ENCODE measurements at places on chromosomes 12 and 14.

DNA sequence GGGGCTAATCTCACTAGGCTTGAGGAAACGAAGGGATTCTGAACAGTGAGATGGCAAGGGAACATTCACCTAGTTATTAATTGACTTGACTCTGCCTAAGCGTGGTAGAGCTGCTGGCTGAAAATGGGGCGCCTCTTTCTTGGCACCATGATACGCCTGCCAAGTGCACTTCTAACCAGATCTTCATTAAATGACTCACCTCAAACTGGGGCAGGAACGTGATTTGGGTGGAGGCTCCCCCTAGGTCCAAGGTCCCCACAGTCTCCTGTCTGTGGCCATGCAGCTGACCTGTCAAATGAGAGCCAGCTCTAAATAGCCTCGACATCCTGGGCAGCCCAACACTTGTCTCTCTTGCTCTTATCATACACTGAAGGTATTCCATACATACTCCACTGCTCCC lies 26.0 kb downstream of the COQ6 start:
- no peak for DNase-seq

GRCh38 chr12:54407183-54407905 lies 11.7 kb downstream of the ITGA5 start:
- DNase-seq = no peak

DNA sequence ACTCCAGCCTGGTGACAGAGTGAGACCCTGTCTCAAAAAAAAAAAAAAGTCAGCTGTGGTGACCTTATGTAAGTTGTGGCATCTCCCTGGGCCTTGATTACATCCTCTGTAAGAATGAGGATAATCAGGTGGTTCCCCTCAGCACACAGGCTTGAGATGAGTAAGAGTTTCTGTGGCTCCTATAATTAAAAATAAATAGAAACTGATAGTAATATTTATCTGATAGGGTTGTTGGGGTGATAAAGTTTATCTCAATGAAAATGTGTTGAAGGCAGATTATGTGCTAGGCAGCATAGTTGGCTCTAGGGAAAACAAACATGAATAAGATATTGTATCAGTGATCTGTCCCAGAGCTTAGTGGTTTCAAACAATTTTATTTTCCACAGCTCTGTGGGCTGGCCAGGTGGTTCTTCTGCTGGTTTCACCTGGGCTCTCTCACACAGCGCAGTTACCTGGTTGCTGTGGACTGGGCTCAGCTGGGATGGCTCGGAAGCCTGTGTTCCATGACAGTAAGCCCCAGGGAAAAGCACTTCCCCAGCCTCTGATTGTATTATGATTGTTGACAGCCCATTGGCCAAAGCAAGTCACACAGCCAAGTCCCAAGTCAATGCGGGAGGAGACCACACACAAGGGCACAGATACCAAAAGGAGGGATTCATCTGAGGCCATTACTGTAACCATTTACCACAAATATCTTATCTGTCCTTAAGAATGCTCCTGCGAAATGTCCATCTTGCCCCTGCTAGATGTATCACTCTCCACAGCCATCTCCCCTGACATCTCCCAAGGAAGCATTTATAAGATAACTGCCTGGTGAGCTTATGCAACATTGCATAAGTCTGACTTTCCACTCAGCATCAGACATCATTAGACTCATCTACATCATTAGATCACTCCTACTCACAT lies 151.7 kb downstream of the NUAK1 start:
- DNase-seq = peak; percentile 99

DNA sequence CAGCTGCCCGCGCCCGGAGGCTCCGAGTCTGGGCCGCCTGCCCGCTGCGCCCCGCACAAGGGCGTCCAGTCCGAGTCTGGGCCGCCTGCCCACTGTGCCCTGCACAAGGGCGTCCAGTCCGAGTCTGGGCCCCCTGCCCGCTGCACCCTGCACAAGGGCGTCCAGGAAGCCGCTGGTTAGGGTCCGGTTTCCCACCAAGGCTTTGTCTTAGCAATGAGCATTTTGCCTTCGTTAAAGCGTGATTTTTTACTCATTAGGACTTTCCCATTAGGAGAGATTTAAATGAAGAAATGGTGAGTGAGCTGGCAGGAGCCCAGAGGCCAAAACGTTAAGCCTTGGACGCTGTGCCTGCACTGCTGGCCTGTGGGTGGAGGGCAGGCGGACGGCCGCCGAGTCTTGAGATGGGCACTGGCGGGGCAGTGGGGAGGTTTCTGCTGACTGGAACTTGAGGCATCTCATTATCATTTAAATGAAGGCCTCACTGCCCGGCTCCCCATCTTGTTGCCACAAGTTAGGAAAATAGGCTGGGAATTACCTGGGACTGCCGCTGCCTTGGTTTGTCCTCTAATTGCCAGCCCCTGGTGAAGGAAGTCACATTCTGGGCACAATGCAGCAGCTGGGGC lies 36.0 kb downstream of the FBRSL1 start:
- DNase-seq = no peak

- DNase-seq = no peak
Observed at GRCh38 chr12:45582536-45582935, 147.0 kb upstream of the ARID2 start.

- DNase-seq = peak; percentile 75
Observed at GRCh38 chr12:65778258-65779090, 45.8 kb upstream of the HMGA2 start.

DNA sequence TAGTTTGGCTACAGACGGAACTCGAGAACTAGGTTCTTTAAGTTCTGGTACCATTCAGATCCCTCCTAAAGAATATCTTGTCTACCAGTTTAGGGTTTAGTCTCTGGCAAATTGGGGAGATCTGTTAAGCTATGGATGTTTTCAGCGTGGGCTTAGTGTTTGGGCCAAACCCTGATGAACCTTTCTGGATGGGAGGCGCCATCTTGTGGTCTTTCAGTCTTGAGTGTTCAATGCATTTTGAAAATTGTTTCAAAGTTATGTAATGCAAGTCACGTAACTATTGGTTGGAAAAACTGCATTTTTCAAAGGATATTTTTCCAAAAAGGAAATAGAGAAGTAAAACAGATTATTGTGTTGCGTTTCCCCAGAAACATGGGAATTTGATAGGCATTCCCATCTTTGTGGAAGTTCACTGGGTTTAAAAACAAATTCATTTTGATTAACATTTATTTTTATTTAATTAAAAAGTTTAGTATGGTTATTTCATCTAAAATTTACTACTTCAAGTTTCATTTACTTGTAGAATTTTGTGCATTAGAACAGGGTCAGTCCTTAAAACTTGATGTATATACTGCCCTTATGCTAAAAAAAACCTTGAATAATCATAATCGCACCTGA lies 169.0 kb downstream of the PRIMA1 start:
- DNase-seq = peak; percentile 45

DNA sequence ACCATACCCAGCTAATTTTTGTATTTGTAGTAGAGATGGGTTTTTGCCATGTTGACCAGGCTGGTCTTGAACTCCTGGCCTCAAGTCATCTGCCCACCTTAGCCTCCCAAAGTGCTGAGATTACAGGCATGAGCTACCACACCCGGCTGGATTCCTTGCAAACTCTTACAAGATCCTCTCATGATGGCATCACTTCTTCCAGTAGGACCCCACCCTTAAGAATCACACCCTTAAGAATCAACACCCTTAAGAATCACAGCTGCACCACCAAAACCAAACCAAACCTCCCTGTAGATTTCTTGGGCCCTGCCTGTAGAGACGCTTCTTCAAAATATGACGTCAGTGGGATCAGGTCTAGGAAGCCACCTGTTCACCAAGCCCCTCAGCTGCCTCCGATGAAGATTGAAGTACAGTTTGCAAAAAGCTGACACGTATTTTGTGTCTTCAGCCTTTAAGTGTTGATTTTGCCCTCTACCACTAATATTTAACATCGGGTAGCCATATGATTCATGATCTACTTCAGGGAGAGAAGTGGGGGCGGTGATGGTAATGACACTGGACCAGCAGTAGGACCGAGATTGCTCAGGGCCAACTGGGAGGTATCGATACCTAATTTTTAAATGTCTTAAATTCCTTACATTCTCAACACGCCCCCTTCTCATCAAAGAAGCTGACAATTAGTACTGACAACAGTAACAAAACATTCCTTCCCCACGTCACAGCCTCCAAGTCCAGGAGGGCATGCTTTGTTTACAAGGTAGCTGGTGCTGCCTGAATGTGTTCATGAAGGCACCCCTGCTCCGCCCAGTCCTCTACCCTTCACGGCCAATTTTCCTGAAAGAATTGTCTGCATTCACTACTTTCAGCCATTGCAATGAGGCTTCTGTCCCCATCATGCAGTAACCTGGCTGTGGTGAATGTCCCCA lies 57.2 kb downstream of the ESRRB start:
- no peak for DNase-seq

DNA sequence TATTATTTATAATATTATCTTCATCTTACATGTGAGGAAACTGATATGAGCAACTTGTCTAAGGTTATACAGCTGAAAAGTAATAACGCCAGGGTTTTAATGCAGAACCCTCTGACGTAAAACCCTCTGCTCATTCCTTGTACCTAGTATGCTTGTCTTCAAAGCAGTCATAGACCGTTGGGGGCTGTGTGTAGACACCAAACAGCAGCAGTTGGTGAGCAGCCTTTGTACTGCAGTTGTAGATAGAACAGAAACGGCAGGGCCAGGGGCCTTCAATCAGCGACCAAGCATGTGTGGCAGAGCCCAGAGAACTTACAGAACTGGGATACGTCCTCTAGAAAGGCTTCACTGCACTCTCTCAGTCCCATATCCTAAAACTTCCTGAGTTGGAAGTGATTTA lies 28.1 kb downstream of the EVL start:
- DNase-seq = no peak

DNA sequence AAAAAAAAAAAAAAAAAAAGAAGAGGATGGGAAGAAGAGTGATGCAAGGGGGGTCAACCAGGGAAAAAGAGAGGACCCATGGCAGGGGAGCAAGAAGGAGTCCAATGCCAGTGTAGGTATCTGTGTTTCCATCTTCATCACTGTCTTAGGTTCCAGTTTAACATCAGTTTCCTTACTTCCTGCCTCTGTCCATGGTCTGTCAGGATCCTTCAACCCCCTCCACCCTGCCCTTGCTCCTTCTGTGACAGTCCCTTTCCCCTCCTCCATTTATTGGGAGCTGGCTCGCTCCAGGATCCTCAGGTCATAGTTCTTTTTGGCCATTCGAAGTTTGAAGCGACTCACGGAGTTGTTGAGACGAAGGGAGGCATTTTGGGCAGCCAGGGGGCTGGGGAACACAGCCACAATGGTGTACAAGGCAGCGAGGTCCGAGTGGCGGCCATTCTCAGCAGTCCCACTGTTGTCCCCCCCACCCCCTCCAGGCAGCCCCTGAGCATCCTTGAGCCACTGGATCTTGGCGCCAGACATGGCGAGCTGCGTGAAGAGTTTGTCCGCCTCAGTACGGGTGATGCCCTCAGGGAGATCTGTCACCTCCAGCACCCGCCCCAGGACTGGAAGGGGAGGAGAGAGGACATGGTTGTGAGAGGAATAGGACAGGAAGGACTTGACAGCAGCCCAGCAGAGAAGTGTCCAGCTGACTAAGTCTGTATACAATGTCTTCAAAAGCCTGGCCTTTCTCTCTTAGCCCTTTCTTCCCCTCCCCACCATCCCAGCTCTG lies 3.7 kb upstream of the STAC3 start:
- DNase-seq = no peak

- no peak for DNase-seq
Observed at GRCh38 chr12:104247698-104248097, 32.1 kb downstream of the TXNRD1 start.

GRCh38 chr14:50550294-50550693 lies 9.7 kb upstream of the ATL1 start:
- no peak for DNase-seq

- no peak for DNase-seq
Observed at GRCh38 chr12:124866883-124867400, 3.3 kb upstream of the SCARB1 start.

- DNase-seq = no peak
Observed at GRCh38 chr12:86496595-86496994, 240.4 kb upstream of the MGAT4C start.

DNA sequence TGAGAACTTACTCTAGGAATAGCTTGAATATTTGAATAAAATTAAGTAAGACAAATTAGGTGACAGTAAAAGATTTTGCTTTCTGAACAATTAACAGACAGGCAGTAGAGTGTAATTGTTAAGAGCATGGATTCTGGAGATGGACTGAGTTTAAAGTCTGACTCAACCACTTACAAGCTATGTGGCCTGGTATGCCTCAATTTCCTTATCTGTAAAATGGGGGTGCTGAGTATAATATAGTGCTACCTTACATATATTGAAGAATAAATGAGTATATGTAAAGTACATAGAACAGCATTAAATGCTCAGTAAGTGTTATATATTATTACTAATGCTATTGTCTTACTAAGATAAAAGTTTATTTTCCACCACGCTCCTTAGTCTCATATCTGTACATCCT lies 7.1 kb downstream of the MIA2 start:
- no peak for DNase-seq

GRCh38 chr14:95307402-95308041 lies 12.2 kb downstream of the CLMN start:
- no peak for DNase-seq

DNA sequence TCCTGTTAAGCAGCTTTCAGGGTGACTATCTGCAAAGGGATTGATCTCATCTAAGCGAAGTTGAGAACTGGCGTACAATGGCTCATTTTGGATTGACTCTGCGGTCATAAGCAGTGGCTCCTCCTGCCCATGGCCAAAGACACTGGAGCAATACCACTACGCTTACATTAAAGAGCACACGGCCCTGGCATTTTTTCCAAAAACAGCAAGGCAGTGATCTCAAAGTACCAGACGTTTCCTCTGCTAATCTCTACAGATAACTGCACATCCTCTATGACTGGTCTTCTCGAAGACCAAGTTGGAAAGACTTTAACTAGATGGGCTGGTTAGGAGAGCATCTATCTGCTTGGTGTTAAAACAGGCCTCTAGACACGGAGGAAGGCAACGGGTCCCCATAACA lies 2.7 kb downstream of the PITPNM2 start:
- no peak for DNase-seq

GRCh38 chr12:67909091-67909531 lies 80.1 kb upstream of the IFNG-AS1 start:
- peak; percentile 98 for DNase-seq

DNA sequence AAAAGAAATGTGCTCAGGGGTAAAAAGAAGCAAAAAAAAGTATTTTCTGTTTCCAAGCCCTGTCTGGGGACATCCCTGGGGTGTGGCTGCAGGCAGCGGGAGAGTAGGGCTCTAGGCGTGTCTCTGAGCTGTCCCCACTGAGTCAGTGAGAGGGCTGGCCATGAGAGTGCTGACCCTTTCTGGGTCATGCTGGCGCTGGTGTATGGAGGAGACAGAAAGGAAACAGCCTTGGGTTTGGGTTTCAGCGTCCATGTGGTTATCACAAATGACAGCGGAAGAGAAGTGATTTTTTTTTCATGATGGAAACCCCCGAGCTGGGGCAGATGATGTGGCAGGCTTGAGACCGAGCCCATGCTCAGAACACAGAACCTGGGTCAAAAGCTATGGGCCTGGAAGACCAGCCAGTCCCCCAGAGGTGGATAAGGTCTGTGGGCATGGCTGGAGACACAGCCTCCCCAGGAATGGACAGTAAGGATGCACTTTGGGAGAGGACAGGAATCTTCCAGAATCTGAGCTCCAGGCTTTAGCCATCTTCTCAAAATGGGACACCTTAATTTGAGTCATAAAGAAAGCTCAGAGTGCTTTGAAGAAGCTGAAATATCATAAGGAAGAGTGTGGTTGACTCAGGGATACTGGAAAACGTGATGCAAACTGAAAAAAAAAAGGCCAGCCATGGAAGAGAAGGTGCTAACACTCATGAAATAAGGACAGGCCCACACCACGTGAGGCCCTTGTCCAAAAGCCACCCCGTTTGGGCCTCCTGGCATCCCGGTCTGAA lies 36.2 kb downstream of the SYNE3 start:
- peak; percentile 61 for DNase-seq

- DNase-seq = no peak
Observed at GRCh38 chr12:3311027-3311402, 180.0 kb upstream of the PRMT8 start.
